Stromal cell of bone marrow (primary cell): ENCODE measurements at places on chromosomes 1 and 21.

GRCh38 chr21:44967082-44968047 lies 27.5 kb downstream of the SLX9 start:
- DNase-seq: no peak

DNA sequence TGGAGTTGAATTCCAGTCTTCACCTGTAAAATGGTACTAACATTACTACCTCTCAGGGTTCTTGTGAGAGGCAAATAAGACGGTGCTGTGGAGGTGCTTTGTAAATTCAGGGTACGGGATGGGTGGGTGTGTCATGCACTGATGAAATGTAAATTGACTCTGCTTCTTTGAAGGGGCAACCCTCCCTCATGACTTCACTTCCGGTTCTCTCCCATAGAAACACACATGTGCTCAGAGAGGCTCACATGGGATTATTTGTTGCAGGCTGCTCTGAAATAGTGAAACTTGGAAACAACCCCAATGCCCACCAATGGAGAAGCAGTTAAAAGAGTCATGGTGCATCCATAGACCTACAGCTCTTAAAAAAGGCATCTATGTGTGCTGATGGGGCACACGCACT lies 44.9 kb upstream of the SCMH1 start:
- no peak for DNase-seq

GRCh38 chr1:92882819-92883218 lies 51.0 kb downstream of the RPL5 start:
- no peak for DNase-seq

GRCh38 chr1:78289603-78290002 lies 201.2 kb upstream of the PTGFR start:
- DNase-seq: no peak

DNA sequence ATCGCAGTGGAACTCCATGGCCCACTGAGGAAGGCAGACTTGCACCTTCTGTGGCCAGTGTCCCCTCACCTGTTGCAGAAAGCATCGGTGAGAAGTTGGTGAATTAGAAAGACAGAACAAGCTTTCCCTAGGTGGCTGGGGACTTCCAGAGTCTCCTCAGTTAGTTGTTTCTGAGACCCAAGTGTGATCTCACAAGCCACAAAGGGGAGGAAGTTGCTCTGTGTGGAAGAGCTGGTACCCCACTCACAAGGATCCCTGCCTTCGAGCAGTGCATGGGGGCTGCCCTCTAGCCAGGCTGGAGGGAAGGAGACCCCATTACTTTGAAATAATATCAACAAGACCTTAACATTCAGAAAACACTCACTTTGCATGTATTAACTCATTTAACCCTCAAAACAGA lies 2.1 kb downstream of the PRELP start:
- no peak for DNase-seq

DNA sequence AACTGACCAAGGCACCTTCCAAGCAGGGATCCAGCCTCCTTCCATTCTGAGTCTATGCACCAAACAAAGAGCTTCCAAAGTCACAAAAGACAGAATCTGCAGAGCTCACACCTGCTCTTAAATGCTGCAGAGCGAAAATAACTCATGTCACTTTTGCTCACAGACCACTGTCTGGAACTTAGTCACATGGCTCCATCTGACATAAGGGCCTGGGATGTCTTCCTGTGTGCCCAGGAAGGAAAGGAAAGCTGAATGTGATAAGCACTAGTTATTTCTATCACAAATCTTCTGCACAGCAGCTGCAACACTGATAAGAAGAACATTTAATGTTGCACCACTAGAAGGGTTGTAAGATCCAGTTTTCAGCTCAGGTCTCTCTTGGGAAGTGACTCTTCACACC lies 39.5 kb upstream of the SGIP1 start:
- no peak for DNase-seq

DNA sequence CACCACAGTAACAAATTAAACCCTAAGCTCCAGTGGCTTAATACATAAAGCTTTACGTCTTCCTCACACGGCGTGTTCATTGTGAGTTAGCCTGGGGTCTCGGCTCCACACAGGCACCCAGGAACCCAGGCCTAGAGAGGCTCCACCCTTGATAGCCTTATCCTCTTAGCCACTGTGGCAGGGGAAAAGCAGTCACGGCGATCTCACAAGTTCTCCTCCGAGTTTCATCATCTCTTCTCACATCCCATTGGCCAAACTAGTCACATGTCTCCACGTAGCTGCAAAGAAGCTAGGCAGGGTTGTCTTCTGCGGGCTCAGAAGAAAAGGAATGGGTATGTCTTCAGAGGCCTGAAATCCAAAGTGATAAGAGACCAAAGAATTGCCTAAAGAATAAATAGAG lies 122.3 kb upstream of the GRIK3 start:
- no peak for DNase-seq

- no peak for DNase-seq
Observed at GRCh38 chr1:157025385-157025784, 20.2 kb downstream of the ARHGEF11 start.

DNA sequence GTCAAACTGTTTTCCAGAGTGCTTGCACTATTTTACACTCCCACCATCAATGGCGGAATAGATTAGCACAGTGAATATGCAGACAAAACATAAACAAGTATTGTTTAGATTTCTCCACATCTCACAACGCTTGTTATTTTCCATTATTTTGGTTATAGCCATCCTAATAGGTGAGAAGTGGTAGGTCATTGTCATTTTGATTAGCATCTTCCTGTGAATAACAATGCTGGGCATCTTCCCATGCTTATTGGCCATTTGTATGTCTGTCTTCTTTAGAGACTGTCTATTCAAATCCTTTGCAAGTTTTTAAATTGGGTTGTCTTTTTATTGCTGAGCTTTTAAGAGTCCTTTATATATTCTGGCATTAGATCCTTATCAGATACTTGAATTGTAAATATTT lies 54.7 kb downstream of the LRRC71 start:
- DNase-seq: no peak

DNA sequence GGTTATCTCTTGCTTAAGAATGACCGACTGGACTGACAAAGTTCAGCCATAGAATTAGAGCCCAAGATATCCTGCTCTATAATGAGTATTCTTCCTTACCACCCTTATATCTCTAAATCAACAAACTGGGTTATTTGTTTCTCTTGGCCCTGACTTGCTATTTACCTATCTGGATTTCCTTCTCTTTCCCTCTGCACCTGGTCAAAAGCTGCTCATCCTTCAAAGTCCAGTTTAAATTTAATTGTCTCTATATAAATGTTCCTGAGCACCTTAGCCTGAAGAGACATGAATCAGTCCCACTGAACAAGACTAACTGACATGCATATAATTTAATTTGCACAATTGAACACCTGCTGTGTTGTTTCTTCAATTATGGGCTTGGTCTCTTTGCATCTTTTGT lies 127.1 kb upstream of the KCNJ15 start:
- no peak for DNase-seq

DNA sequence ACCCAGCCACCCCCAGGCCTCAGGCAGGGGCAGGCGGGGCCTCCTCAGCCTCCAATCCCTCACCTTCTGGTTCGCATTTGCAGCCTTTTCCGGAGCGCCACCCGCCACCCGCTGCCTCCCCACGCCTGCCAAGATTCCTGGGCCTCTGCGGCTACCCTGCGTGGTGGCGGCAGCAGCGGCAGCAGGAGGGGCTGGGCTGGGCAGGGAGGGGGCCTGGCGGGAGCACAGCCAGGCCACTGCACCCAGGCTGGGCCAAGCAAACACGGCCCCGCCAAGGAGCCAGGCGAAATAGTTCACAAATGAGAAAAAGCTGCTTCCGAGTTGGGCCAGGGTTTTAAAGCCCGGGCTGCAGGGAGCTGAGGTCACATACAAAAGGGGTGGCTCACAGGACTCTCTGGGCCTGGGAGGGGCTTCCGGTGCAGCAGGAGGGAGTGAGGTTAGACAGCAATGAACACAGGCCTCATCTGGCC lies 9.8 kb downstream of the COL8A2 start:
- DNase-seq: no peak
